ENCODE measurements at places on chromosomes 3 and 15. TPM values are rescaled to one million over a fixed set of nuclear protein-coding genes. Genes with fewer than 3 reads are reported as not detected.

GRCh38 chr15:84828086-84828908 is 11.1 kb downstream of the ALPK3 start:
- DNase-seq = no peak

GRCh38 chr15:55796321-55796965 is 53.5 kb upstream of the PRTG start:
- no peak for DNase-seq

DNA sequence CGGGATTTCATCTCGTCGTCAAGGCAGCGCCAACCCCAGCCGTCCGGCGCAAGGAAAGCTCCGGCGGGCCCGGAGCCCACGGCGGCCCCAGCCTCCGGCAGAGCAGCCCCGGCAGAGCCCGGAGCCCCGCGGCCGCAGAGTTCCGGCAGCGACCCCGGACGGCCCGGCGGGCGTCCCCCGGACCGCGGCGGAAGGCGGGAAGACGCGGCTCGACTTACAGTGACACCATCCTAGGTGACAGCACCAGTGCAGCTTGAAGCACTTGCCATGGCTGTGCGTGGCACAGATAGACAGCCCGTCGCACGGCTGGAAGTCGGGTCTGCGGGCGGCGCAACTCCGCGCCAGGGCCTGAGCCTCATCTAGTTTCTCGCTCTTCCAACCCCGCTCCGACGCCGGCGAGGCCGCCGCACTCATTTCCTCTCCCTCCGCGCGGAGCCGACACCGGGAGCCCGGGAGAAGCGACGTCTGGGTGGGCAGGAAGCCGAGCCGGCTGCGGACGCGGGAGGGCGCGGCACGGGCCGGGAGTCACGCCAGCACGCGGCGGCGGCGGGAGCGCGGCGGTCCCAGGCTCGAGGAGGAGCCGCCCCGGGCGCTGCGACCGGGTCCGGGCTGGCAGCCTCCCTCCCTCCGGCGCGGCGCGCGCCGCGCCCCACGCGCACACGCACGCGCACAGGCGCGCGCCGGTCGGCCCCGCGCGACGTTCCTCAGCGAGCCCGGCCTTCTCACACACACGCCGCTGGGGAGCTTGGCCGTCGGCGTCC is at the start of gene C3orf70:
Gene C3orf70, minus strand, starts transcription at position 651 of the 761 bp plus-strand sequence. Its CDS starts 237 bp downstream, at position 414.
- peak; percentile 75 for DNase-seq

PP2D1 gene
- not detected for polyA plus RNA-seq

CCDC191 gene
- 0.17 TPM for polyA plus RNA-seq

GRCh38 chr15:85667491-85668424 is 127.0 kb downstream of the KLHL25 start:
- no peak for DNase-seq

MKRN3 gene
- polyA plus RNA-seq = 23.6 TPM

DNA sequence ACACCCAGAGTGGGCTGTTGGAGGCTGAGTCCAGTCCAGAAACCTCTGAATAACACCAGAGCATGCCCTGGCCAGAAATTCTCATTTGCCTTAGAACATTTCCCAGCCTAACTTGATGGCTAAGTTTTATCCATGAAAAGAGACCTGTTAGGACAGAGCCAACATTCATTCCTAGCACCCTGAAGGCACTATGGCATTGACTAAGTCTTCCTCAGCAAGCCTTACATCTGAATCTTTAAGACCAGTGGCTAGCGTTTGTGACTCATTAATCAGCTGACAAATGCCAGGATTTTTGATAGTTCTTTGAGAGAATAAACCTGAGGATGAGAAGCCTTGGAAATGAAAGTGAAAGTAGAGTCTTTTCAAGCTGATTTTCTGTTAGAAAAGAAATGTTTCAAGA is 1087.1 kb upstream of the ALCAM start:
- no peak for DNase-seq

RHCG gene
- not detected for polyA plus RNA-seq

- no peak for DNase-seq
Observed at GRCh38 chr3:149592758-149593240, 65.0 kb downstream of the WWTR1 start.

CPN2 gene
- not detected for polyA plus RNA-seq

- DNase-seq = no peak
Observed at GRCh38 chr15:84967380-84967779, 14.3 kb upstream of the PDE8A start.

WDR93 gene
- not detected for polyA plus RNA-seq

DNA sequence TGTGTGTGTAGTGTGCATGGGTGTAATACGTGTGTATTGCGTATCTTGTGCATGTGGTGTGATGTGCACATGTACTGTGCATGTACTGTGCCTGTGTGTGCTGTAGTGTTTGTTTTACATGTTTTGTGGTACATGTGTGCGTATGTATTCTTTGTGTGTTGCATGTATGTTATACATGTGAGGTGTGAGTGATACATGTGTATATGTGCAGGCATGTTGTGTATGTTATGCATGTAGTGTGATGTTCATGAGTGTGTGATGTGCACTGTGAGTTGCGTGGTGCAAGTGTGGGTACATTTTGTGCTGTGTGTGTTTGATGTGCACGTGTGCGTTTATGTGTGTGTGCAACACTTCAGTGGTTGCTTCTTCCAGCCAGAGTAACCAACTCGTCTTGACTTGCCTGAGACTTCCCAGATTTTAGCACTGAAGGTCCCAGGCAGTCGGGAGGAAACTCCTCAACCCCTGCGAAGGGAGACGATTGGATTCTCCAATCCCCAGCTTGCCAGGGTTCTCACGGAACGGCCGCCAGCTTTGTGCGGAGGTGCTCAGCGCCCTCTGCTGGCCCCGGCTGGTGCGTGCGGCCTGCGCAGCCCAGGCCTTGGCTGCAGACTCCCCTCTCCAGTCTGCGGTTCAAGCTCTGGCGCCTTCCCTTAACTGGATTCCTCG is 3.6 kb downstream of the GALNT15 start:
- DNase-seq = peak; percentile 79

CHRNA7 gene
- polyA plus RNA-seq = not detected

DNA sequence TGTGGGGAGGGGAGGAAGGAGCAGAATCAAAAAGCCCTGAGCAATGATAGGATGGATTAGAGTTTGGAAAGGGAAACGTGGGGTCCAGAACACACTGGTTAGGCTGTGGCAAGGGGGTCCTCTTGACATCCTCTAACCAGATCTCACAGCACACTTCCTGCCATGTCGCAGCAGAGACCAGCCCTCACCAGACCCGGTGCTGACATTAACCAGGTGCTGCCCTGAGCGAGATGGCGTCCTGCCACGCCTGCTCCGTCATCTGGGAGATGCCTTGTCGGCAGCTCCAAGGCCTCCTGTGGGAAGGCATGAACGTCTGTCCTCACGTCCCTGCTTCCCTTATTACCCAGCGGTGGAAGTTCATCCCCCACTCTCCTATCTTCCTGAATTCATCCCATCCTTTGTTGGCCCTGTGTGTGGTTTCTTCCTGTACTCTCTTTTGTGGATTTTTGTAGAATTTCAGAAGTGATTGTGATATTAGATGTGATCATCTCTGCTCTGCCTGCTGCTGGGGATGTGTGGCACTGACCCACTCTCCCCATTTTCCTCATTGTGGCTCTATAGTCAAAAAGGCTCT is 29.4 kb upstream of the MYZAP start:
- DNase-seq = no peak

DNA sequence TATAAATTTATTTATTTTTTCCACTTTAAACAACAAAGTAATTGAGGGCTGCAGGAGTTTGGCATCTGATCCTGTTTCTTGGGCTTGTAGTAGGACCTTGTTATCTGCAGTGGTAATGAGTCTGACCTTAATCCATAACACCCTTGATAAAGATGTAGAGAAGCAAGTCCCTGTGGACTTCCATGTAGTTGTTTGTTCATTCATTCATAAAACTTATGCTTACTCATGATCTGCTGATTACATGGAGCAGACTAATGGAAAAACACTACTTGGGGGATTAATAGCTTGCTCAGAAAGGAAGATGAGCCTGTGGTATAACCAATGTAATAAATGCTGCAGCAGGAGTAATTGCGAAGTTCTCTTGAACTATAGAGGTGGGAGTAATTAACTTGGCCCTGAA is 271.5 kb upstream of the TBL1XR1 start:
- DNase-seq = no peak

CSK gene
- polyA plus RNA-seq = 41.5 TPM

DNA sequence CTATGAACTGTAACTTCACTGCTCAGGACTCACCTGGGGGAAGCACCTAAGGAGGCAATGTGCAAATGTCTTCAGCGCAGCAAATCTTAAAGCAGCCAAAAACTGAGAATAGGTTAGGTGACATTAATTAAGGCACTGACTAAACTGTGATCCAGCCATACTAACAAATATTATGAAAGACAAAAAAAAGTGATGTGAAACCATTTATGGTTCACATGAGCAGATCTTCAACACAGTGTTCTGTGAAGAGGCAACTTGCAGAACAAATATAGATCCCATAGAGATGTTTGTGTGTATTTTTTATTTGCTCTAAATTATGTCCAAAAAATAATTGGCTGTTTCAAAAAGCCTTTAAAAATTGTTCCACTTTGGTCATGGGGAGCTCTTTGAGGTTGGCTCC is 24.1 kb upstream of the MITF start:
- no peak for DNase-seq

SI gene
- polyA plus RNA-seq = not detected

GRCh38 chr15:39788108-39788507 is 5.5 kb upstream of the FSIP1 start:
- DNase-seq = no peak

PIERCE2 gene
- polyA plus RNA-seq = 3.8 TPM

GRCh38 chr3:73148682-73149081 is 87.2 kb downstream of the EBLN2 start:
- DNase-seq = no peak

DNA sequence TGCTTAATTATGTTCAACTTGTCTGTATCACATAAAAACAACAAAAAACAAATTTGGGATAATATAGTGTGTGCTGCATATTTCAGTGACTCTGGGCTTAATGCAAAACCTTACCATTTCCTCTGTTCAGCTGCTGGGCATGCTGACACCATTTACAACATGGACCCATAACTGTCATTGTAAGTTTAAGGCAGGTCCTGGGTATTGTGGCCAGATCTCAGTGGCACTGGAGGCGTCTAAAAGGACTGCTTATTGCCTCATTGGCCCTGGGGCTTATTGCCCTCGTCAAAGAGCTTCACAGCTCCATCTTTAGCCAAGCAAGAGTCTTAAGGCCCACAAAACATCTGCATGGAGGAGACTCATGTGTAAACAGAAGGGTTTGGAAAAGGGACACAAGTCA is 390.2 kb downstream of the NR2F2 start:
- DNase-seq = no peak

DNA sequence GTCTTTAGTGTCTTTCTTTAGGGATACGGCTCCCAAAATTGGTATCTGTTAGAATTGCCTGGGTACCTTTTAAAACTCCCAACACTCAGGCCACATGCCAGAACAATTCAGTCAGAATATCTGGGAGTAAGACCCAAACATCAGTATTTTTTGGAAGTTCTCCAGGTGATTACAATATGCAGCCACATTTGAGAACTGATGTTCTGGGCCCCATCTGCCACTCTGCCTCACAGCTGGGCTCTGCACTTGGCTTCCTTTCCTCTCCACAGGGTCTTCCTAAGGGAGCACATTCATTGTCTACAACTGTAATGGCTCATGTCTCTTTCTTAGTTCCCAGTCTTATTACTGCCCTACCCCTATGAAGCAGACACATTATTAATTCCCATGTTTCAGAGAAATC is 394.5 kb downstream of the MFSD1 start:
- no peak for DNase-seq

DNA sequence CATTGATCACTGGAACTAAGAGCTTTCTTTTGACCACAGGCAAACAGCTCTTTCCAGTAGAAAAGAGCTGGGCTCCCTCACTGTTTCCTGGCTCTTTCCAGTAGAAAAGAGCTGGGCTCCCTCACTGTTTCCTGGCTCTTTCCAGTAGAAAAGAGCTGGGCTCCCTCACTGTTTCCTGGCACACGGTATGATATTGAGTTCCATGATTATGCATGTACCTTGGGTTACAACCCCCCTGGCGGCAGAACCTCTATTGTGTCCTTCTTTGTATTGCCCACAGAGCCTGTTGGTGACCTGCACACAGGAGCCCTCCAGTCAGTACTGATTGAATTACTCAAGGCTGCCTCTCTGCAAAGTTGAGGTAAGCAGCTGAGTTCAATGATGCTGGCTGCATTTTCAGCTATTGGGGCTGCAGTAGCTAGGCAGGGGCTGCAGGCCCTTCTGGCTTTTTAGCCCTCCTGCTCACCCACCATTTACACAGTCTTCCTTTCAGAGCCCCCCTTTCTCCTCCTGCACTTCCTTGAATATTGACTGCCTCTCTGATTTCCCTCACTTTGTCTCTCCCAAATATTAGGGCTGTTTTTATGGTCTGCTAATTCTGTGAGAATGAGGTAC is 10.2 kb downstream of the ACKR2 start:
- no peak for DNase-seq

RPP25 gene
- polyA plus RNA-seq = 7.5 TPM

CHRD gene
- polyA plus RNA-seq = 1.0 TPM

GRCh38 chr15:96181873-96182301 is 148.6 kb upstream of the NR2F2 start:
- DNase-seq = no peak

DNA sequence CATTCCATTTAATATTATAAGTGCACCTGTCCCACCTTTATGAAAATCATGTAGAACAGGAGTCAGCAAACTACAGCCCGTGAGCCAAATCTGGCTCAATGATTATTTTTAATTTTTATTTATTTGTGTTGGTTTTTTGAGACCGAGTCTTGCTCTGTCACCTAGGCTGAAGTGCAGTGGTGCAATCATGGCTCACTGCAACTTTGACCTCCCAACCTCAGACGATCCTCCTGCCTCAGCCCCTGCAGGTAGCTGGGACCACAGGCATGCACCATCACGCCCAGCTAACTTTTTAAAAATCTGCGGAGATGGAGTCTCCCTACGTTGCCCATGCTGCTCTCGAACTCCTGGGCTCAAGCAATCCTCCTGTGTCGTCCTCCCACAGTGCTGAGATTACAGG is 42.0 kb downstream of the MYO1E start:
- no peak for DNase-seq

TATDN2 gene
- polyA plus RNA-seq = 28.0 TPM

- no peak for DNase-seq
Observed at GRCh38 chr3:188698436-188698835, 473.3 kb upstream of the TPRG1 start.

GRCh38 chr3:119401069-119401468 is 62.3 kb downstream of the TMEM39A start:
- DNase-seq = no peak
